Activated B cell treated with CpG ODN at 0.5 μM for 24 hours (primary cell): ENCODE measurements at places on chromosomes 3 and 15. TPM values are rescaled to one million over a fixed set of nuclear protein-coding genes. Genes with fewer than 3 reads are reported as not detected.

The BCHE gene
- not detected in 2 replicates for total RNA-seq

The DET1 gene
- 5.7 and 7.1 TPM in 2 replicates for total RNA-seq

The MYRIP gene
- 0.07 and 0.20 TPM in 2 replicates for total RNA-seq

The SNRPN gene
- 48.6 and 49.3 TPM in 2 replicates for total RNA-seq

The CCR9 gene
- total RNA-seq = 0.44 and 0.84 TPM in 2 replicates

The SLC6A1 gene
- total RNA-seq = not detected in 2 replicates

The BOC gene
- 0.33 and 0.91 TPM in 2 replicates for total RNA-seq

The TGFBR2 gene
- 99.1 and 104 TPM in 2 replicates for total RNA-seq

The ZNF654 gene
- total RNA-seq = 11.2 and 13.6 TPM in 2 replicates

The CMTM8 gene
- total RNA-seq = 0.24 TPM in 1 of 2 replicates, not detected in the other
